ENCODE measurements at places on chromosomes 6 and 20.

DNA sequence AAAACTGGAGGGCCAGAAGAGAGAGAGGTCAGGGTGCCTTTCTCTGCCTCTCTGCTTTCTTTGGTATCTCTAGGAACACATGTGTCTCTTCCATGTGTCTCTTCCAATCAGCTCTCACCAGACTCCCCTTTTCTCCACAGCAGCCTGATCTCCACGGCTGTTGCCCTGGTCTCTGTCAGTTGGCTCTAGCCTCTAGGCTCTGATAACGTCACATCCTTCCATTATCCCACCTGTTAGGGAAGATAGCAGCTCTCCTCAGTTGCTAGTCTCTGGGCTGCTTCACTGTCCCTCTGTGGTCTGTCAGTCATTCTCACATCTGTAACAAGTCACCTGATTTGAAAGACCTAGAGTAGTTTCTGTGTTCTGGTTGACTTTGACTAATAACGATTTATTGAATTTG is 80.2 kb downstream of the PLCB4 start:
- DNase-seq = no peak

DNA sequence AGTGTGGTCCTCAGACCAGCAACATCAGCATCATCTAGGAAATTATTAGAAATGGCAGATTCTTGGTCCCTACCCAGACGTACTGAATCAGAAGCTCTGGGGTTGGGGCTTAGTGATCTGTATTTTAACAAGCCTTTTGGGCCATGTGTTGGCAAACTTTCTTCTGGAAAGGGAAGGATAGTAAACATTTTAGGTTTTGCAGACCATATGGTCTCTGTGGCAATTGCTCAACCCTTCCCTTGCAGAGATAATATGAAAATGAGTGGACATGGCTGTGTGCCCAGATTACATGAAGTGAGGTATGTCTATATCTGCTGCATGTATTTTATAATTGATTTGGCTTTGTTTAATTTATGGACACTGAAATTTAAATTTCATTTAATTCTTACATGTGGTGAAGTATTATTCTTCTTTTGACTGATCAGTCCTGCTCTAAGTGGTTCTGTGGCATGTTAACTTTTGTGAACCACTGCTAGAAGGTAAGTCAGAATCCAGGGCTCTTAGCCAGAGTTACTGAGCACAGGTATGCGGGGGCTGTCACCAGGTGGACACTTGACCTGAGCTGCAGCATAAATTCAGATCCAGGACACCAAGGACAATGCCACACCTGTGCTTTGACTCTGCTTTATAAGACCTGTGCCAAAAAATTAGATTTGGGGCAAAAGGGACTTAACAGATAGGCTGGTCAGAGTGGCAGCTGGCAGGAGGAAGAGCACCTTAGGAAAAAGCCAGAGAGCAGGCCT is 43.2 kb downstream of the LY86 start:
- DNase-seq = no peak

DNA sequence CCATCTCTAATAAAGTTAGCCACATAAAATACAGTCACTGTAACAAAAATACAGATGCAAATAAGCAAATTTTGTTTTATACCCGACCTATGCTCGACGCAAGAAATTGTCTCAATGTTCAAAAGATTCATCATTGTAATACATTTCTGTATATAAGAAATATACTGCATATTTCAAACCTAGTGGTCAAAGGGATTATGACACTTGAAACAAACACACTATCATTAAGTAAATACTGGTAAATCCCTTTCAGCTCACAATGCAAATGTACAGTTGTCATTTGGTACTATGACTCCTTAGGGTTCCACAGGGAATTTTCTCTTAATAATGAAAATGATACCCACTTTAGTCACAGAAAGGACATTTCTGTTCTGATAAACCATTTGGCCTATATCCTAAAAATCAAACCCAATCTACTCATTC is 2.2 kb downstream of the HIVEP2 start:
- DNase-seq = no peak

DNA sequence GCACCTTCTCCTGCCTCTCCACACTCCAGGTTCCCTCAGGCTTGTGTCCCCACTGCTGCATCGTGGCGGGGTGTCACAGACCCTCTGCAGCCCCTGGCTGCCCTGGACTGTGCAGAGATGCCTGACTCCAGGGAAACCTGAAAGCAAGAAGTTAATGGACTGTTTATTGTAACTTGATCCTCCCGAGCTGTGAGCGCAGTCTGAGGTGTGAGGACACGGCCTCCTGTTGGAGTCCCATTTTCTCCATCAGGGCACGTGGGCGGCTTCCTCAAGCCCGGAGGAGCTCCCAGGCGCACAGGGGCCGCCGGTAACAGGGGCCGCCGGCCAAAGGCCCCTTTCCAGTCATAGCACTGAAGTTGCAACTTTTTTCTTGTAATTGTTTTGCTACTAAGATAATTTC is 16.9 kb downstream of the RBM38 start:
- no peak for DNase-seq

GRCh38 chr6:140854318-140854717 is 1278.4 kb upstream of the GJE1 start:
- DNase-seq = no peak

DNA sequence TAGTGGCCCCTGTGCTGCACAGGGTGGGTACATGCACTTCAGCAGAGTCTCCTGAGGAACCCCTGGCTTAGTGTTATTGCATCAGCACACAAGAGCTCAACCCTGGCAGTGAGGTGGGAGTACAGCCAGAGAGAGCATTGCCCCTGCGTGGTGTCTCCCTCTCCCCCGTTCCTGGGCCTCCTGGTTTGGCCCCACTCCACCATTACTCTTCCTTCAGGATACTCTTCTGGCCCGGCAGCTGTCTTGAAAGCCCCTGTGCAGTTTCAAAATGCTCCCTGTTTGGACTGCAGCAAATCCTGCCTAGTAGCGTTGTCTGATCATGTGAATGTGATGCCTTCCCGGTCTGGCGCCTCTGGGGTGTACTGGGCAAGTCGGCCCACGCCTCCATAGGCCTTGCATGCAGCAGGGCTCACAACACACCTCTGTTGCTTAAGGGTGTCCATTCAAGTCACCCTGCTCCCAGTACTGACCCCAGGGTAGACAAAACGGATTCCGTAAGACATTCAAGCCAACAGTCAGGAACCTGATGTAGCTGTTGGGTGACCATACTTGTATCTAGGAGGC is 32.1 kb downstream of the TXNDC5 start:
- no peak for DNase-seq

GRCh38 chr6:17988422-17988944 is 1.0 kb upstream of the KIF13A start:
- DNase-seq = no peak

- no peak for DNase-seq
Measured at GRCh38 chr6:3019065-3019464, 19.4 kb downstream of the NQO2 start.

DNA sequence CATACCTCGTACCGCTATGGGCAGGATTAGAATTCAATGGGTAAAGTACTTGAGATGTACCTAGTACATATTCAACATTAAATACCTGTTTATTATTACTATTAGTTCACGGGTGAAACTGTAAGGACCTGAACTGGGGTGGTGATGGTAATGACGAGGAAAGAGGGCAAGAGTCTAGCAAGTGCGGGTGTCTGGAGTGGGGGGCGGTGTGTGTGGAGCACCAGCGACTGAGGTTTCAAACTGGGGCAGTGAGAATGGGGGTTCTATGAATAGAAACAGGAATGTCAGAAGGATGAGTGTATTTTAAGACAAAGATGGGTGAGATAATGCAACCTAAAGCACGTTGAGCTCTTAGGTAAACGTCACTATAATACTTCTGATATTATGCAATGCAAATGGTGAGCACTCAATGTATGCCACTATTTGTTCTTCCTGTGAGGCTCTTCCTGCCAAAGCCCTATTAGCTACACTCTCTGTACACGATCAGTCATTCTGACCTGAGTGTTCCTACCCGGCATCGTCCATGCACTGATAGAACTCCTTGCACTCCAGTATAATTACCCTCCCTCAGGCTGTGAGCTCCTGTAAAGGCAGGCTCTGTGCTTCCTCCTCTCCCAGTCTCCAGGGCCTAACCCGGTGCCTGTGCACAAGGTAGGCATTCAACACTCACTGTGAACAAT is 55.0 kb downstream of the ALDH5A1 start:
- no peak for DNase-seq

- no peak for DNase-seq
Measured at GRCh38 chr20:37619496-37619895, 74.3 kb upstream of the CTNNBL1 start.

DNA sequence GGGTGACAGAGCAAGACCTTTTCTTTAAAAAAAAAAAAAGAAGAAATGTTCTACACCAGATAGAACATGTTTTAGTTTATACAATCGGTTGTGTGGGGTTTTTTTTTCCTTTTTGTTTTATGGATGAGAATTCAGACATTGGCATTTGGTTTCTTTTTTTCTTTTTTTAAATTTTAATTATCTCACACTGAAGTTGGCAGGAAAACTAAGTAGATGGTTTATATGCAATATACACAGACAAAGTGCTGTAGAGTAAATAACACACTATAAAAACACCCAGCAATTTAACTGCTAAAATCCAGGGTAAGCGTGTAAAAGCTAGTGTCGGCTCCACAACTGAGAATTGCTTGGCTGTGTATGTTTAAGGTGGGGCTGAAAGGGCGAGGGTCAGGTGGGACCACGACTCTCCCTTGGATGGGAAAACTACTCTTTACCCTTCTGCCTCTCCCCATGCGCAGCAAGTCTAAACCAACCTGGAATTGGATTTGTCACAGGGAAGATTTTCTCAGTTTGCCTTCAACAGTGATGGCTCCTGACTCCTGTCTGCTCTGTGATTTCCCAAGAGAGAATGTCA is 147.1 kb upstream of the MARCKS start:
- no peak for DNase-seq

Data from stimulated activated CD4-positive, alpha-beta T cell treated with anti-CD3 and anti-CD28 coated beads, Interleukin-2, amount 100 ng/mL, for 4 hours (primary cell).